ENCODE measurements at places on chromosomes 5 and 9. TPM values are rescaled to one million over a fixed set of nuclear protein-coding genes. Genes with fewer than 3 reads are reported as not detected.

The CRB2 gene
- total RNA-seq: not detected

The TLX3 gene
- not detected for total RNA-seq

The TSLP gene
- 0.35 TPM for total RNA-seq

The NME5 gene
- 0.86 TPM for total RNA-seq

The CDKN2B-AS1 gene
- total RNA-seq: 0.53 TPM

The IFNK gene
- total RNA-seq: not detected

The SPINK7 gene
- not detected for total RNA-seq

The FGD3 gene
- total RNA-seq: not detected

The CFAP90 gene
- 0.58 TPM for total RNA-seq
